Mucosa of descending colon (tissue), 3 donors: ENCODE measurements at places on chromosomes 7 and 10.

DNA sequence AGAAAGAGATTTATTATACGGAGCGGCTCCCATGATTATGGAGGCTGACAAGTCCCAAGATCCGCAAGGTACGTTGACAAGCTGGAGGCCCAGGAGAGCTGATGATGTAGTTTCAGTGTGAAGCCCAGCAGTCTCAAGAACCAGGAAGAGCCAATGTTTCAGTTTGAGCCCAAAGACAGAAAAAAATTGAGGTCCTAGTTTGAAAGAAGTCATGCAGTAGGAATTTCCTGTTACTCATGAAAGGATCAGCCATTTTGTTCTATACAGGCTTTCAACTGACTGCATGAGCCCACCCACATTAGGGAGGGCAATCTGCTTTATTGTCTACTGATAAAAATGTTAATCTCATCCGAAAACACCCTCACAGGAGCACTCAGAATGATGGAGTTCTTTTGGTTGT, 51.5 kb downstream of the CCDC71L start:
- DNase-seq: no peak

DNA sequence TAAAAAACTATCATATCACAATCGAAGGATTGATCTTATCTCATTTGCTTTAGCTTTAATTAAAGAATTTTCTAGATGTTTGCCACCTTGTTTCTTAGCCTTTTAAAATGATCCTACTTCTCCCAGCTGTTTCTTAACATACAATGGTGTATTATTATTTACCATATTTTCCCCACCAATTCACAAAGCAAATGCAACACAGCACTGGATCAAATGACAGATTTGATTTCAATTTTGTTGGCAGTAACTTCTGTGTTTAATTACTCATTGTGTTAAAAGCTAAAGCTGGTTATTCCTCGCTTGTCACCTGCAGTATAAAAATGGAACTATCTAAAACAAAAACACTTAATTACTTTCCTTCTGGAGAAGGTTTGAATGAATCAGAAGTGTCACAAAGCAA, 19.6 kb downstream of the SVIL start:
- DNase-seq: no peak

DNA sequence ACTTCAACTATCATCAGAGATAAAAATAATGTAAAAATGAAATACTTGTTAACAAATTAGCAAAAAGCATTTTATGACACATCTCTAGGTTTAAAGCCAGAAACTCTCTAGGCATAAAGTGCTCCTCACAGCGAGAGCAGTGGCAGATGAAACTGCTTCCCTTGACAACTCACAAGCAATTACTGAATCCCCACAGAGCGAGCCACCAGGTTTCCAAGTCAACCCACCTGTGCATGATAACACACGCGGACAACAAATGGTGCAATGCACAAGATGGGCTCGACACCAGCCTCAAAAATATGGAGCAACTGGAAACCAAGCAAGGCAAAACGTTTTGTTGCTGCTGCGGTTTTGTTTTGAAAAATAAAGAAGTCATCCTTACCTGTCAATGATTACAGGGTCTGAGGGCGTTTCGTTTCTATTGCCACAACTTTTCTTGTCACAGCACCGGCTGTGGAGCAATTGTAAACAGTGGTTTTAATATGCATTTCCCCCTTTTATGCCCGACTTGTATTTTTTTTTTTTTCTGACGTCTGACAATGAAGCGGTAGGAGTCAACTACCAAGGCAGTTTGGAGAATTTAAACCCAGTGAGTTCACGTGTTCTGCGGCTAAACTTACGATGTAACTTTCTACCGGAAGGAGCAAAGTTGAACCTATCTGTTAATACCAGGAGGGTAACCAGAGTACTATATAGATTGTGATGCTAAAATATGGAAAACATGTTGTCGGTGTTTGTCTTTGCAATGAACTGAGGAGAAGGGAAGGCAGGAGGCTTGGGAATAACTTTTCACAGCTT, 7.0 kb downstream of the EBF3 start:
- no peak for DNase-seq

DNA sequence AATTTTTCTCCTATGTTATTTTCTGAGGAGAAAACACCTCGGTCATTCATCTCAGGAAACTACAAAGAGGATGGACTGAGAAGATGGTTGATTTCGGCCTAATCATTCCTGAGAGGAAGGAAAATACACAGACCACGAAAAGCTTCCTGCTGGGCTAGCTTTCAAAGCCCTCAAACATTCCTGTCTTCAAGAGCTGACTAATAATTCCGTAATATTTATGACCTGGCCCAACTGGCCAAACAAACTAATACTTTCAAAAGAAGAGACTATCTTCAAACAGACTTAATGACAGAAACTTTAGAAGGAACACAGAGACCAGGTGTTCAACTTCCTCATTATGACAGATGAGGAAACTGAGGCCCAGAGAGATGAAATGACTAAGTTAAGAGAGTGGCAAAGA, 215.1 kb upstream of the FRMD4A start:
- no peak for DNase-seq

DNA sequence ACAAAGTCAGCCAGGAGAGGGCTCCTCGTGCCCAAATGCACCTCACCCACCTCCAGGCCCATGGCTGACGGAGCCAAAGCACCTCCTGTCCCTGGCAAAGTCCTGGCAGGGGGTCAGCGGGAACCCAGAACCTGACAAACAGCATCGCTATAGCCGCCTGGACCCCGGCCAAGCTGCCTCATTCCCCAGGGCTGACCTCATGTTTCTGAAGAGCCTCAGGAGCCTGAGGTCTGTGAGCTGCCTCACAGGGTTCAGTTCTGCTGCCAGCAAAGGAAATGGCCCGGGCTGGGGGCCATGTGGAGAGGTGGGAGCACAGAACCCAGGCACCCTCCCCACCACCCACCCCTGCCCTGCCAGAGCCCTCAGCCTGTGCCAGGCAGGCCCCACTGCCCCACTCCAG, 4.2 kb upstream of the NANOS1 start:
- DNase-seq: no peak

GRCh38 chr10:75617485-75618155, 186.2 kb downstream of the LRMDA start:
- no peak for DNase-seq
